ENCODE measurements at places on chromosomes 1 and 21.

DNA sequence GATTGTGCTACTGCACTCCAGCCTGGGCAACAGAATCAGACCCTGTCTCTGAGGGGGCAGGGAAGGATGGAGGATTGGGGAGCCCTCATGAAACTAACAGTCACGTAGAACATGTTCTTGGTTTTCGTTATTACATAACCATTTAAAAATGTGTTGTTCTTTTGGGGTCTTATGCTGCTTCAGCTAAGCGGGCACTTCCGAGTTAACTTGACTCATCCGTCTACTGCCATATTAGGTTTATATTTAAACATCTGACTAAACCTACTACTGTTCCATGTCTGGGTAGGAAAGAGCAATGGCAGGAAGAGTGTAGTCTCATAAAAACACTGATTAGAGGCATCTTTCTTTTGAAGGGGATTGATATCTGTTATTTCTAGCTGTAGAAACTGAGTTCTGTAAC lies 59.5 kb upstream of the BMP8A start:
- no peak for DNase-seq

DNA sequence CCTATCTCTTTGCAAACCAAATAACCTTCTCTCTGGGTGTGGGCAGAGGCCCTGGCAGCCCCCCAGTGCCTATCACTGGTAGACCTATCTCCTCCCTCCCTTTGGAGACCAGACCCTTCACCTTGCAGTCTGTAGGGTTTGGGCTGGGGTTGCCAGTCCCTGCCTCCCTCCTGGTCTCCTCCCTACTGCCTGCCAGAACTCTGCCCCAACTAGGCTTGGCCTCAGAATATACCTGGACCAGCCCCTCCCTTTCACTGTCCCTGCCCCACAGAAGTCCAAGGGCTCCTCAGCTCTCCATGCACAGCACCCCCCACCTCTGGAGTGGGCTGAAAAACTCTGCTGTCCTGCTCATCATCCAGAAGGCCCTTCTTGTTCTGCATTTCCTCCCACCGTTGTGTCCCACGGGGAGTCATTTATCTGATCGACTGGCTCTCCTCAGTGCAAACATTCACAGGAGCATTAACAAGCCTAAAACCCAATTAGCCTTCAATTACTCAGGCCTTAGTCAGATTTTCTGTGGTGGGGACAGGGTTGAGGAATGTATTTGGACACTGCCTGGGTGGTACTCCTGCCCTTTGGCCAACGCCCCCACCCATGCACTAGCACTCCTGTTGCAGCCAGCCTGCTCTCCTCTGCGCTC lies 27.7 kb upstream of the DMBX1 start:
- no peak for DNase-seq

- DNase-seq: no peak
Observed at GRCh38 chr1:207364614-207365013, 43.1 kb downstream of the CD55 start.

DNA sequence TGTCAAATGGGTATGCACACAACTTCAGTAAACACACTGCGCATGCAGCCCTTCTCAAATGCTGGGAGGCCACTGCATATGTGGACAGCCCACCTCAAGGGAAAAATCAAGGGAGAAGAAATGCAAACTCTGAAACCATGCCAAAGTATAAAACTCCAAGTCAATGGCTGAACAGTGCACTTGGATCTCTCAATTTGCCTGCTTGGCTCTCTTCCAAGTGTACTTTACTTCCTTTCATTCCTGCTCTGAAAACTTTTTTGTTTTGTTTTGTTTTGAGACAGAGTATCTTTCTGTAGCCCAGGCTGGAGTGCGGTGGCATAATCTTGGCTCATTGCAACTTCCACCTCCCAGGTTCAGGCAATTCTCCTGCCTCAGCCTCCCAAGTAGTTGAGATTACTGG lies 18.8 kb upstream of the COP1 start:
- no peak for DNase-seq

GRCh38 chr1:16615253-16616252 lies 2.2 kb upstream of the NBPF1 start:
- no peak for DNase-seq

DNA sequence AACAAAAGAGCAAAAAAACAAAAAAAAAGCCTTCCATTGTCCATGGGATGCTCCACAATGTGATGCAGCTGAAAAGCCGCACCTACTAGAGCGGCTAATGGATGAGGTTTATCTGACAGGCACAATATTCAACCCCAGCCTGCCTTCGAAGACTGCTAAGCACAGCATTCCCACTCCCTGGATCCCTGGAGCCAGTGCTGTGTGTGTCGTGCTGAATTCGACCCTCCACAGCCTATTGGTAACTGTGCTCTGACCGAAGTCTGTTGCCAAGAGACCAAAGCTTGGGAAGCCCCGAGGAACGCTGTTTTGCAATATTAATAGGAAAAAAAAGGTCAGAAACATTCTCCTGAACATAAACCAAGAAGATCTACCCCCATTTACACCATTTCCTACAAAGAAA lies 57.2 kb upstream of the PUM1 start:
- no peak for DNase-seq

GRCh38 chr1:215895276-215895675 lies 328.2 kb downstream of the KCTD3 start:
- no peak for DNase-seq

DNA sequence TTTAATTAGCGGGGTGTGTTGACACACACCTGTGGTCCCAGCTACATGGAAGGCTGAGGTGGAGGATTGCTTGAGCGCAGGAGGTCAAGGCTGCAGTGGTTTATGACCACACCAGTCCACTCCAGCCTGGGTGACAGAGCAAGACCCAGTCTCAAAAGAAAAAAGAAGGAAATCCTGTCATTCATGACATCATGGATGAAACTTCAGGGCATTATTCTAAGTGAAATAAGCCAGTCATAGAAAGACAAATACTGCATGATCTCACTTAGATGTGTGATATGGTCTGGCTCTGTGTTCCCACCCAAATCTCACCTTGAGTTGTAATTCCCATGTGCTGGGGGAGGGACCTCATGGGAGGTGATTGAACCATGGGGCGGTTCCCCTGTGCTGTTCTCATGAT lies 82.6 kb downstream of the MT1HL1 start:
- DNase-seq: no peak

GRCh38 chr1:218156595-218156994 lies 128.5 kb upstream of the RRP15 start:
- no peak for DNase-seq

GRCh38 chr1:41333146-41333784 lies 28.0 kb upstream of the FOXO6 start:
- DNase-seq: no peak

DNA sequence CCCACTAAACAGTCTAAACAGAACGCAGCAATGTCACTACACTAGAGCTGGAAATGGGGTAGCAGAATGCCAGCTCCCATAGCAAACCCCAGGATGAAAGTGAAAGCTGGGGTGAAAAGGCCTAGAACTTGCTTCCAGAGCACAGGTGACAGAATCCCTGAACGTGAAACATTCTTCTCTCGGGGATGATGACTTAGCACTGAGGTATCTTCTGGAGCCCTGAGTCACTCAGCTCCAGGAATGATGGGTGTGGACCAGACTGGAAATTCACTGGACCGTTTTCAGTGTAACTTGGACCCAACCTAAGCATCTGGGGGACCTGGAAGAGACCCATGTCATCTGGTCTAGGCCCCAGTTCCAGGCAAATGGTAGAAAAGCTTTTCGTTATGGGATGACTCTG lies 108.9 kb downstream of the CDC7 start:
- no peak for DNase-seq

GRCh38 chr1:175221557-175222175 lies 29.1 kb upstream of the KIAA0040 start:
- no peak for DNase-seq

All from NCI-H1694 treated with DMSO at 0.1 percent for 48 hours (cell line).